MG63 (cell line): ENCODE measurements at places on chromosomes 5 and 9. TPM values are rescaled to one million over a fixed set of nuclear protein-coding genes. Genes with fewer than 3 reads are reported as not detected.

The RAB3C gene
- total RNA-seq: not detected in 2 replicates

The OR1J2 gene
- not detected in 2 replicates for total RNA-seq

The TMEM141 gene
- 53.9 and 57.5 TPM in 2 replicates for total RNA-seq

The IRGM gene
- total RNA-seq: 9.3 TPM in 1 of 2 replicates, not detected in the other

The SPINK5 gene
- total RNA-seq: not detected in 2 replicates

The TOR4A gene
- 2.3 and 2.9 TPM in 2 replicates for total RNA-seq

- no peak for DNase-seq
Measured at GRCh38 chr9:2727374-2727773, 10.1 kb downstream of the KCNV2 start.

- DNase-seq: no peak
Measured at GRCh38 chr5:73883646-73884045, 257.6 kb downstream of the ARHGEF28 start.

GRCh38 chr5:144697847-144698262 is 527.2 kb downstream of the KCTD16 start:
- DNase-seq: peak; percentile 75

DNA sequence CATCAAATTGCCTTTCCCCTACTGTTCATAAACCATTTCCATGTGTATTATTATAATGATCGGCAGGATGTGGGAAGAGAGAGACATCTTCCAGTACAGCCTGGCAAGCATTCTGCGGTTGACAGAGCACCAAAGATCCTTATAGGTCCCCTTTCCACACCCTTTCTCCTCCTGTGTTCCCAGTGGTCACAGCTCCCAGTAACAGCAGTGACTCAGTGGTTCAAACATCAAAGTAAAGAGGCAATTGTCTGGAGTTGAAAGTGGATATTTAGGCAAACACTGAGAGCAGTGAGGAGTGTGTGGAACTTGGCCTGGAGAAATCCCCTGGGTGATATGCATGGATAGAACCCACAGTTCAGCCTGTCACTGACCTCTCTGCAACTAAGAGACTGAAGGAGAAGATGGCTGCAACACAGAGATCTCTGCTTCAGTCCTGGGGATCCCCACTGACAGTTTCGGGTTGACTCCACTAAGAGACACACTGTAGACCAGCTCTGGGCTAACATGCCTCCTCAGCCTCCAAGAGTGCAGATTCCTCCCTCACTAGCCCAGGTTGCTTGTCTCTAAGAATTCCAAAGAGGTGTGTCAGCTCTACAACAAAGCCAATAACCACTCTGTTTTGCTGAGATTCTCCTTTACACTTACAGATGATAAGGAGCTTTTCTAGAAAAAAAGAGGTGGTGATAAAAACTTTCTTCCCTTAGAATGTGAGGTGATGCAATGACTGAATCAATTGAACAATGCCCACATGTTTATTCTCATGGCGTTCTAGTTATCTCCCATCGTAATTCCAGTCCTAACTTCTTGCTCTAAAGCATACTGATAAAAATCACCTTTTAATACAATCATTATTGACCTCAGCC is 94.4 kb upstream of the IL6ST start:
- peak; percentile 60 for DNase-seq

GRCh38 chr5:61319388-61320146 is 12.5 kb upstream of the ZSWIM6 start:
- no peak for DNase-seq

- no peak for DNase-seq
Measured at GRCh38 chr5:79263290-79263689, 27.4 kb downstream of the JMY start.

DNA sequence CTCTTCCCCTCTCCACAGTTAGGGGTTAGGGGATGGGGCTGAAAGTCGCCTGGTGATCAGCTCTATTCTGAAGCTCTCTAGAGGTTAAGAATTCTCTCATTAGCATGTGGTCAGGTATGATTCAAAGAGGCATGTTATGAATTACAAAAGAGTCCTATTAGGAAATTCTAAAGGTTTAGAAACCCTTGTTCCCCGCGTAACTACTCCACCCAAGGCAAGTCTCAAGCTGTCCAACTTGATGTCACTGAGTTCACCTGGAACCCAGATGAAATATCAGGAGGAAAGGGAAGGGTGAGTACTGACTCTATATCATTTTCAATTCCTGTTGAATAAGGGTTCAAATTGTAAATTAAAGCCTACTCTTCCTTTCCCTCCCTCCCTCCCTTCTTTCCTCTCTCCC is 18.1 kb upstream of the RNF145 start:
- DNase-seq: no peak

- DNase-seq: no peak
Measured at GRCh38 chr5:73256862-73257261, 83.9 kb downstream of the TMEM174 start.

GRCh38 chr5:73218552-73219171 is 45.7 kb downstream of the TMEM174 start:
- DNase-seq: peak; percentile 8

DNA sequence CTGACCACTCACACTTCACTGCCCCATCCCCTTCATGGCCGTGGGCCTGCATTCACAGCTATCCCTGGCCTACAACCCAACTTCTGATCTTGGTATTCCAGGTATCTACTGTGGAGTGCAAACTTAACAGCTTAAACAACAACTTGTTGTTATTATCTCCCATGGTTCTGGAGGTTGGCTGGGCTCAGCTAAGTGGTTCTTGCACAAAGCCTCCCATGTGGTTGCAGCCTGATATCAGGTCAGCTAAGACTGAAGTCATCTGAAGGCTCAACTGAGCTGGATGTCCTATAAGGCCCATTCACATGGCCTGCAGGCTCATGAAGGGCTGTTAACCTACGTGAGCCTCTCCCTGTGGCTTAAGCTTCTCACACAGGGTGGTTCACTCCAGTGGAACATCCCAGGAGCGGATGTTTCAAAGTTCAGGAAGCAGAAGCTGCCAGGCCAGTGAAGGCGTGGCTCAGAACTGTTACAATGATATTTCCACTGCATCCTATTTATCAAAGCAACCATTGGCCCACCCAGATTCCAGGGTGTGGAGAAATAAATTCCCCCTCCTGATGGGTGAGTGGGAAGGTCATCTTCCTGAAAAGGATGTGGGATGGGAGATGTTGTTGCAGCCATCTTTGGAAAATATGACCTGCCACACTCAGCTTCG is 30.0 kb upstream of the TRIO start:
- no peak for DNase-seq

- no peak for DNase-seq
Measured at GRCh38 chr5:173933901-173934300, 45.8 kb downstream of the CPEB4 start.

- no peak for DNase-seq
Measured at GRCh38 chr5:7534505-7534904, 138.6 kb downstream of the ADCY2 start.

DNA sequence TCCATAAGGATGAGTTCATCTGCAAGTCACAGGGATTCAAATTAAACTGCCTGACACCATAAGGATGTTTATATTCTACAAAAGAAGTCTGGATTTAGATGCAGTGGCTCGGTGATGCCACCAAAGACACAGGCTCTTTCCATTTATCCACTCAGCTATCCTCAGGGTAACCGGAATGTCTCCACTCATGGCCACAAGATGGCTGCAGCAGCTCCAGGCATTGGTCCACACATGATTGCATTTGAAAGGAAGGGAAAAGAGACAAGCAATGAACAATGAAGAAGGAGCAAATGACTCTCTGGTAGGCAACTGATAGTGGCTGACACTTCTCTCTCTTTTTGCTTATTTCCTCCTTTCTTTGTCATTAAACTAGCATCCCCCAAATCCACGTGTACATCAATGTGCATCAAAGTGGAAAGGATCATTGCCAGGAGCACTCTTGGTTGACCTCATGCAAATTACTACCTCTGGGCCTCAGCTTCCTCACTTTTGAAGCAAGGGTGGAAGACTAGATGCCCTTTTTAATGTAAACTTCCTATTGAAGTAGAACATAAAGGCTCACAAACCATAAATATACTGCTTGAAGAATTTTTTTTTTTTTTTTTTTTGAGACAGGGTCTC is 7.2 kb upstream of the SNX30 start:
- no peak for DNase-seq

DNA sequence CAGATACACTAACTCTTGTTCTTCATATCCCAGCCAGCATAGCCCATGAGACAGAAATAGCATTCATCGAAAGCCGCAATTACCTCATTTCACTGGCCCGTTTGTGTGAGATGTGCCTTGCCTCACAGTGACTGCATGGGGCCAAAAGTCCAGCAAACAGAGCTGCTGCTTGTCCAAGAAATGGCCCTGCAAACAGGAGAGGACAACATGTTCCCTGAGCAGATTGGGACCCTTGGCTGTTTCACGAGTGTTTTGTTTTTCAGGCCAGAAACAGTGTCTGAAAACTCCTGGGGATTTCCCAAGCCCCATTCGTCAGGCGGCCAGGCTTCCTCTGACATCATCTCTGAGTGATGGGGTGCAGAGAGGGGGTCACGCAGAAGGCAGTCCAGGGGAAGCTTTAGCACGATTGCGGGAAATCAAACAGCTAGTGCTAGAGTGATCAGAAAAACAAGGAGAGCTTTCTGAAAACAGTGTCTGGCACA is 503.6 kb upstream of the PAPPA start:
- DNase-seq: peak; percentile 57

GRCh38 chr5:135266975-135267374 is 132.1 kb downstream of the MACROH2A1 start:
- DNase-seq: peak; percentile 49

DNA sequence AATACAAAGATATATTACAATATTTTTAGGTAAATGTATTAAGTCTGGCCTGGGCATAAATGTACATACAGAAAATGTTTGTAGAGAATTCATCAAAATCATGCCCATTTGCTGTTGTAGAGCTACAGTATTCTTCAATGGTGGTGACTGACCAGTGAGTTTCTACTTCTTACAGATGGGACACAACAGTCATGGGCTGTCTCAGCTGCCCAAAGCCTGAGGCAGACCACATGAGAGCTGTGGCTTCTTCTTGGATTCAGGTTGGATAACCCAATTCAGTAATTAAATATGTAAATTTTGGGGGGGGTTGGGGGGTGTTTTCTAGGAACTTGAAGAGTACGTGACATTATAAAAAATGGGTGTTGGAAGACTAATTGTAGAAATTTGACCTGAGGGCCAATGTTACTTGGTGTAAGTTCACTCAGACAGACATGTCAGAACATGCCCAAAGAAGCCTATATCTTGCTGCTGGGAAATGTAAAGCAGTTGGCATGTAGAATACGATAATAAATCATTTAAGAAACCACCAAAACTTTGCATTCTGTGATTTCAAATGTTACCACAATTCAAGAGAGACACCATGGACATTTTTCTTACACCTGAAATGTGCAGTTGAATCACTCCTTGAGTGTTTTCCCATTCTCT is 17.9 kb downstream of the STARD4 start:
- DNase-seq: no peak

DNA sequence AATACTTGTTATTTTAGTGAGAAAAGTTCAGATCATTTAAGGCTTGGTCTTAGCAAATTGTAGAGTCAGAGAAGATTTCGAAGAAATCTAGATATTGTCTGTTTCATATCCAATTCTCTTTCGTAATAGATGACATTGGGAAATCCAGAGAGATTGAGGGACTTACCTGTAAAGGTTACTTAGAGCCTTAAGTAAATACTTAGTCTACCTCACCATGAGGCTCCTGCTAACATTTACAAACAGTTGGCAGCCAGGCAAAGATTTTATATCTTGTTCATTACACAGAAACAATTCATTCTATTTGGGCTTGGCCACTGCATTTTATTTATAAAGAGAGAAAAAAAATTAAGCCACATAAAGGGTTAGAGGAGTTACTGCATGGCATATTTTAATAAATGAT is 70.3 kb downstream of the FGF10 start:
- DNase-seq: no peak

GRCh38 chr5:21058289-21058688 is 1070.3 kb upstream of the CDH18 start:
- no peak for DNase-seq

GRCh38 chr5:1651250-1651649 is 127.5 kb upstream of the LPCAT1 start:
- no peak for DNase-seq
